ENCODE measurements at places on chromosomes 7 and 10.

DNA sequence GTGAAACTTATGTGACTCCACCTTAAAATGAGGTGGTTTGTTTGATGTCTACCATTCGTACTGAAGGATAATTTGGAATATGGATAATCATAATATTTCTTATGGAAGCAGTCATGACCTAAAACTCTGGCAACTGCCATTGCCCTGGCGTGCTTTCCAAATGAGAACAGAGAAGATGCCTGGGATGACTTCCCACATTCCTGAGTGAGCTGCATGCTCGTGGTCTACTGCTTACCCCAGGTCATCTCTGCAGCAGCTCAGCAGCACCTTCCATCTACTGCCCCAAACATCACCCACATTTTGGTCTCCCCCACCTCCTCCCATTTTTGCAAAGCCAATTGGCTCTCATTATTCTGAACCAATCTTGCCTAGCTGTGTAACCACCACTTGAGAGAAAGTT, 40.1 kb downstream of the LYZL1 start:
- DNase-seq = no peak

- no peak for DNase-seq
Observed at GRCh38 chr7:148058753-148059152, 531.8 kb upstream of the C7orf33 start.

- no peak for DNase-seq
Observed at GRCh38 chr10:13001887-13002212, 337 bp upstream of the CCDC3 start.

GRCh38 chr10:80168679-80169380, 36.3 kb downstream of the PLAC9 start:
- DNase-seq = no peak

DNA sequence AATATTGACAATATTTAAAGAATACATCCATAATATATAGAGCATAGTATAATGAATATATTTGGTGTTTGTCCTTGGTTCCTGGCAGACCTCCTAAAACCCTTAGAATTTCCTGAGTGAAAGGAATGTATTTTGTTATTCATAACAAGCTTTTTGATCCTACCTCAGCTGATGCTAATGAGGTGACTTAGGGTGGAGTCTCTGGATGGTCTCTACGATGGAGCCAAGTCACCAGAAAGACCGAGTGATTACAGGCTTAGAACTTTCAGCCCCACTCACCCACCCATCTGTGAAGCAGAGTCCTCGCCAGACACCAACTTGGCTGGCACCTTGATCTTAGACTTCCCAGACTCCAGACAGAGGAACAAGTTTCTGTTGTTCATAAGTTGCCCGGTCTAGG, 35.9 kb downstream of the UPF2 start:
- no peak for DNase-seq

DNA sequence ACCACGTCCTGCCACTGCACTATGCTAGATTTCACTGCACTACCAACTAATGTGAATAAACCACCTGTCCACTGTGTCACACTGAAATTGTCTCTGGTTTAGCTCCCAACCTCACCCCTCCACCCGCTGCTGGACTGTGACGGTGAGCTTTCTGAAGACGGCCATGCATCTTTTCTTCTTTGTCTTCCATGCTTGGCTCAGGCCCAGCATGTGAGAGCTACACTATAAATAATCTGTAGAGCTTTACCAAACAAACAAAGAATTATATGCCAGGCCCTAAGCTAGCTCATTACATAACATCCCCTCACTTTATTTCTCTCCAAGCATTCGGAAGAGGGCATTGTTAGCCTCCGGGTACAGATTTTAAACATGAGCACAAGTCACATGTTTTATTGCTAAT, 633.2 kb downstream of the TNS3 start:
- no peak for DNase-seq

GRCh38 chr7:104048055-104048454, 58.6 kb upstream of the RELN start:
- no peak for DNase-seq

- DNase-seq = no peak
Observed at GRCh38 chr7:81355911-81356310, 413.9 kb downstream of the HGF start.

- no peak for DNase-seq
Observed at GRCh38 chr7:28700790-28701203, 257.3 kb downstream of the TRIL start.

- DNase-seq = no peak
Observed at GRCh38 chr7:134695321-134695860, 48.7 kb downstream of the BPGM start.

DNA sequence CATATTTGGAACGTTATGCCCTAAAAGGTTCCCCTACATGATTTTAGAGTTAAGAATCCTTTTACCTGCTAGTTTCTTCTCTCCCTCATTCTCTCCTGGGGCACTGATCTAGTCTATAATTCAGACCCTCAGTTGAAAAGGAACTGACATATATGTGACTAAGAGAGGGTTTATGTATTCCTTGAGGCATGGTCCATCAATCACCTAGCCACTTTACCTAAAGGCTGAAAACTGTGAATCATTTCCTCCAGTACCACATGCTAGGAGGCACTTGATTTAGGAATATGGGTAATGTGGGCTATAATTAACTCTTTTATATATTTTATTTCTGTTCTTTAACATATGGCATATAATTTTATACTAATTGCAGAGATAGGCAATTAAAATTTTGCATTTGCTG, 303.5 kb downstream of the BBS9 start:
- no peak for DNase-seq

DNA sequence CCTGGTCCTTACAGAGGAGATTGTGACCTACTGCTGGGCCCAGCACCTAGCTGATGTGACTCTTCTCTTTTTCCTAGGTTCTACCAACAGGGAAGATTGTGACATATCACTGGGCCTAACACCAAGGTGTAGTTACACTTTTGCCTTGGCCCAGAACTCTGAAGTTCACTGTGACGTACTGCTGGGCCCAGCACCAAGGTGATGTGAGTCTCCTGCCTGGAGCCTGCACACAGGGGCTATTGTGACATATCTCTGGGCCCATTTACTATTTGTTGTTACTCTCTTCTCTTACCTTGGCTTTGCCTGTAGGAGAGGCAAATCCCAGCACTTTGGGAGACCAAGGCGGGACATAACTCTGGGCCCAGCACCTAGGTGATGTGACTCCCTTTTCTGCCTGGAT, 23.1 kb upstream of the ZNF107 start:
- DNase-seq = no peak

- DNase-seq = peak; percentile 9
Observed at GRCh38 chr7:15686295-15686956, at the start of gene MEOX2. Gene MEOX2 (minus strand): TSS chr7:15686683. CDS start chr7:15686402, 281 bp downstream.

DNA sequence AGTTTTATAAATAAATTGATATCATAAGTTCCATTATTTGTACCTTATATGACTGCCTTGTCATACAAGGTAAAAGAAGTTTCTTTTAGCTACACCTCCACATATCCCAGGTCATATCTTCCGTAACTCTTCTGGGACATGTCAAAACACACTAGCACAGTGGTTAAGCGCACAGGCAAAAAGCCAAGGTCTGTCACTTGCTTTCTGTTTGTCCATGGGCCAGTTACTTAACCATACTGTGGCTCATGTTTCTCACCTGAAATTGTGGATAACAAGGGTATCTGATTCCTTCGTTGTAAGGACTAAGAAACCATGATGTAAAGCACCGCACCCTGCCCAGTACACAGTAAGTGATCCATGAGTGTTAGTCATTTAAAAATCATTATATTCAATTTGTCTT, 56.2 kb downstream of the SEMA3D start:
- no peak for DNase-seq

GRCh38 chr10:45000138-45000751, 478 bp upstream of the ZNF22 start:
- no peak for DNase-seq

DNA sequence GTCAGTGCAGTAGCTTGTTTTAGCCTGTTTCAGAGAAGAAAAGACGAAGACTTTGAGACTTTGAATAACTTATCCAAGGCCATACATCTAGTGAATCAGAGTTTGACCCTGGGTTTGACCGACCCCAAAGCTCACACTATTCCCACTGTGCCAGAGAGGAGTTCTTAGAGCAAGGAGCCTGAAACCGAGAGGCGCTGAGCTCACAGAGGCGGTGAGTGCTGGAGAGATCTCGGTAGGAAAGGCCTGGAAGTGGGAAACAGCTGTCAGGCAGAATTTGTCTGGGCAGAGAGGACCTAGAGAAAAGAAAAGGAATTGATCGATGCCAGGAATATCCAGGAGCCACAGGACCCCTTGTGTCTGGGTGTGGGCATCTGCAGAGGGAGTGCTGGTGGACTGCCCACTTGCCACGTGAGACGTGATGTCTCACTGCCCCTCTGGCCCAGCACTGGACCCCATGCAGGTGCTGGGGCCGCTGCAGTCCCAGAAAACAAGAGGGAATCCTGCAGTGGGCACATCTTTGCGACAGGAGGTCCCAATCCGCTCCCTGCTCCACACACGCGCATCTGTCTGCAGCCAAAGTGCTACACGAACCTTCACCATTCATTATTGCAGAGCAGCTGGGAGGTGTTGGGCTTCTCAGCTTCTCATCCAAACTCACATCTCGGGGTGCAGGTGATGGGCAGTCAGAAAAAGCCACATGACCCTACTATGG, 6.2 kb downstream of the CALML3 start:
- DNase-seq = no peak

GRCh38 chr10:71021402-71021801, 133.0 kb upstream of the PCBD1 start:
- DNase-seq = no peak

GRCh38 chr10:12382956-12383531, 33.7 kb downstream of the CAMK1D start:
- no peak for DNase-seq

DNA sequence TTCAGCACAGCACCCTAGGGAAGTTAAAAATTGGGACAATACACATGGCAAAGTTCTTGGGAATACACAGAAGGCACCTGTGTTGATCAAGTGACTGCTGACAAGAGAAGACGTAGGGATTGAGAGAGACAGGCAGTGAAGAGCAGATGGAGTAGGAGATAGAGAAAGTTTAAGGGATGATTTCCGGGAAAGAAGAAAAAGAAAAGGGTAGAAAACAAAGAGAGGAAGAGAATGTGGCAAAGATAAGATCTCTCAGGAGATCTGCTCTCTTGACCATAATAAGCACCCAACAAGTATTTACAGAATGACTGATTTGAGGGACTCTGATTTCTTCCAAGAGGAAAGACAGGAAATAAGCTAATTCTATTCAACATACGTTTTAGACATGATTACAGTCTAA, 15.1 kb upstream of the RALA start:
- DNase-seq = no peak
